ENCODE measurements at places on chromosomes 7 and 10. TPM values are rescaled to one million over a fixed set of nuclear protein-coding genes. Genes with fewer than 3 reads are reported as not detected.

GARIN1A gene
- total RNA-seq: 1.8 TPM

ANKRD7 gene
- total RNA-seq: 1.7 TPM

FEZF1 gene
- total RNA-seq: not detected

KCP gene
- total RNA-seq: 11.7 TPM

TEX47 gene
- not detected for total RNA-seq

COL26A1 gene
- total RNA-seq: not detected

OIT3 gene
- total RNA-seq: 0.65 TPM

TMEM60 gene
- total RNA-seq: 28.5 TPM

GRCh38 chr10:4839353-4839752, 13.3 kb downstream of the AKR1E2 start:
- no peaks in the 10 kb centered on the region for H3K27me3 ChIP-seq
- no peak for DNase-seq
- H3K4me1 ChIP-seq: no peaks in the 10 kb centered on the region
- no peak overlapping the region for H3K27ac ChIP-seq
- H3K4me3 ChIP-seq: no peak overlapping the region

- H3K4me3 ChIP-seq: no peak overlapping the region
- 0 out of 2 replicates have a peak, but pooled peaks cover 2% of the 10 kb centered on the region for H3K27me3 ChIP-seq
- no peak overlapping the region for H3K27ac ChIP-seq
- H3K4me1 ChIP-seq: peaks cover 16% of the 10 kb centered on the region
Measured at GRCh38 chr10:1824928-1825327, 87.6 kb upstream of the ADARB2 start.

DNA sequence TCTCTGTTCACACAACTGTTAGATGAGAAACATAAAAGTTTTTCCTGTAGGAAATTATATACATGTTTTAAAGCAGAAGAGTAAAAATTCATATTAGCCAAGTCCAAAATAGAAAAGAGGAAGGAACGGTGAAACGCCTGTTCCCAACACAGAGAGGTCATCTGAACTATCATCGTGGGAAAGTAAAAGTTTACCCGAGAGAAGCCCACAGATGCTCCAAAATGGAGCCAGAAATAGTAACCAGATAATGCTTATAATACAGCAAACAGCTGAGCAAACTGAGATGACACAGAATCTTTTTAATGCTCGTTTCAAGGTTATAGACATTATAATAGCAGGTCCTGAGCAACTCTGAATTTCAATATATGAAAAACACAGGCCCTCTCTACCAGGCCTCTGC, 24.5 kb downstream of the FRMD4A start:
- no peaks in the 10 kb centered on the region for H3K4me1 ChIP-seq
- no peak overlapping the region for H3K27ac ChIP-seq
- H3K4me3 ChIP-seq: no peak overlapping the region
- no peaks in the 10 kb centered on the region for H3K36me3 ChIP-seq
- H3K27me3 ChIP-seq: no peaks in the 10 kb centered on the region

- no peaks in the 10 kb centered on the region for H3K36me3 ChIP-seq
- H3K4me3 ChIP-seq: no peak overlapping the region
- H3K4me1 ChIP-seq: peaks cover 18% of the 10 kb centered on the region
- H3K27me3 ChIP-seq: no peaks in the 10 kb centered on the region
- DNase-seq: peak; percentile 74
- no peak overlapping the region for H3K27ac ChIP-seq
Measured at GRCh38 chr7:142303650-142304049, 45.8 kb upstream of the PRSS58 start.

DNA sequence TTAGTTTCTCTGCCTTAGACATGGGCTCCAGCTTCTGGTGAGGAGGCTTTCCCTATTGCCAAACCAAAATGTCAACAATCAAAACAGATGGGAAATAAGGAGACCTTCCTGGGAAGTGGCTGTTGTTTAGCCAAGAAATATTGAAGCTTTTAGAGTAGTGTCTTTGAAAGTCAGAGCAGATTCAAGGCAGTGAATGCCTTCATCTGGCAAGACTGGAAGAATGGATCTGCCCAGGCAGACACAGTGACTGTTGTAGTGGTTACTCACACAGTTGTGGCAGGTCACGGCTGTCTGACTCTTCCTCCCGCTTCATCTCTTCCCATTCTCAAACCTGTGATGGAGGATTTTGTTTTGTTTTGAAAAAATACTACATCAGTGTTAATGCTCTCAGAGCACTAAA, 154.1 kb upstream of the ADO start:
- H3K4me1 ChIP-seq: peaks cover 43% of the 10 kb centered on the region
- H3K27ac ChIP-seq: no peak overlapping the region
- DNase-seq: no peak
- no peaks in the 10 kb centered on the region for H3K36me3 ChIP-seq

DNA sequence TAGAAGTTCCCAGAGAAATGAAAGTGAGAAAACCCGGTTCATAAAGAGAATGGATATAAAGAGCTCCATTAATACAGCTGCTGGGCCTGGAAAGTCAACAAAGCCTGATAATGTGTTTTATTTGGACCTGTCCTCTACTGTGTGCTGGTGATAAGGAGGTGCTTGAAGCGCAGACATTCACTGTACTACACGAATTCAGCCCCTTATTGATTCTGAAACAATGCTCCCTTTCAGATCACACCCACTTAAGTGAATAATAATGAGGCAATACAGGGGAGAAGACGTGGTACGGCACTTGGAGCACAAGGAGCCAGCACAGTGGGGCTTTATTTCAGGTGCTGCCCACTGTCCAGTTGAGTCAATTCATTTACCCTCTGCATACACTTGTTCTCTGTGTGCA, 260.8 kb downstream of the FGFR2 start:
- no peaks in the 10 kb centered on the region for H3K27me3 ChIP-seq
- no peaks in the 10 kb centered on the region for H3K36me3 ChIP-seq
- H3K4me3 ChIP-seq: no peak overlapping the region
- no peak overlapping the region for H3K27ac ChIP-seq

DNA sequence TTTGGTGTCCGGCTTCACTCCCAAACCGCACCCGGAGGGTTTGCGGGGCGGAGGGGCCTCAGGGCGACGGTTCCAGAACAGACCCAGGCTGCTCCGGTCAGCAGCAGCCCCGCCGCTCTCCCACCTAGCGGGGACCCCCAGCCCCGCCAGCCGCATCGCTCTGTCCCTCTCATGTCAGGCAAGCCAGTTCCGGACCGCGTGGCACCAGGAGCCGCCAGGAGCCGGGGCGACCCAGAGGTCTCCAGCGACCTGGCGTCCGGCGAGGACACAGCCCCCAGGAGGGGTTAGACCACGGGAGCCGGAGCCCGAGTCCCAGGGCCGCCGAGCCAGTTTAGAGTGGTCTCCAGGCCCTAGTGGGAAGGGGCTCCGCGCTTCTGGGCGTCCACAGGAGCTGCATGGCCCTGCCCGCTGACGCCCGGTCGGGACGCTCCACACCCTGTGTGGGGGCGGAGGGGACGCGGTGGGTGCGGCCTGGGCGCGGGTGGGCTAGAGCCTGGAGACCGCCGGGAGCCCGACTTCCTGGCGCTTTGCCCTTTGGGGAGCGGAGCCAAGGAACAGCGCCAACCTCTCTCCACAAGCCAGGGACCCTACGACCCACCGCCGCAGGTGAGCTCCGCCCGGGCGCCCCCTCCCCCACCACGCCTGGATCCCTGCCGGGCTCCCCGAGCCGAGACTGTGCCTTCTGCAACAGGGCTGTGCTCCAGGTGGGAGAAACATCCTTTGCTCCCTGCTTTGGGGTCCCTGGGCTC, 43.4 kb downstream of the ZNF117 start:
- H3K36me3 ChIP-seq: no peaks in the 10 kb centered on the region
- H3K4me3 ChIP-seq: no peak overlapping the region
- H3K27ac ChIP-seq: no peak overlapping the region
- no peak for DNase-seq

DNA sequence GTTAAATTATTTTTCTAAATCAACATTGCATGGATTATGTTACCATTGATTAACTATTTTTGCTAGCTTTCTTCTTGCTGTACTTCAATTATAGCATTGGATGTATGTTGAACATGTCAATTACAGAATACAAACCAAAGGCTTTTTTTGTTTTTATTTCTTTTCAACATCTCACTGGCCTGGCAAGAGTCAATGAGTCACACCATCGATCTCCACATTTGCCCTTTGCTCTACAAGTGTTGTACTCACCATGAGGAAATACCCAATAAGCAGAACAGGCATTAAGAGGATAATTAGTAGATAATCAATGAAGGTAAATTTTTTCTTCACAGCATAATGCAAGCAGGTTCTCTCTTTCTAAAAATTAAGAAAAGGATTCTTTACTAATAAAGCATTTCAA, 23.3 kb downstream of the ANKRD22 start:
- H3K4me3 ChIP-seq: no peak overlapping the region
- H3K4me1 ChIP-seq: peaks cover 5% of the 10 kb centered on the region

GRCh38 chr7:127304087-127304486, 51.3 kb upstream of the GRM8 start:
- H3K4me3 ChIP-seq: no peak overlapping the region
- no peaks in the 10 kb centered on the region for H3K27me3 ChIP-seq
- H3K27ac ChIP-seq: no peak overlapping the region
- no peak for DNase-seq
- no peaks in the 10 kb centered on the region for H3K4me1 ChIP-seq
